ENCODE measurements at places on chromosomes 6 and 20.

DNA sequence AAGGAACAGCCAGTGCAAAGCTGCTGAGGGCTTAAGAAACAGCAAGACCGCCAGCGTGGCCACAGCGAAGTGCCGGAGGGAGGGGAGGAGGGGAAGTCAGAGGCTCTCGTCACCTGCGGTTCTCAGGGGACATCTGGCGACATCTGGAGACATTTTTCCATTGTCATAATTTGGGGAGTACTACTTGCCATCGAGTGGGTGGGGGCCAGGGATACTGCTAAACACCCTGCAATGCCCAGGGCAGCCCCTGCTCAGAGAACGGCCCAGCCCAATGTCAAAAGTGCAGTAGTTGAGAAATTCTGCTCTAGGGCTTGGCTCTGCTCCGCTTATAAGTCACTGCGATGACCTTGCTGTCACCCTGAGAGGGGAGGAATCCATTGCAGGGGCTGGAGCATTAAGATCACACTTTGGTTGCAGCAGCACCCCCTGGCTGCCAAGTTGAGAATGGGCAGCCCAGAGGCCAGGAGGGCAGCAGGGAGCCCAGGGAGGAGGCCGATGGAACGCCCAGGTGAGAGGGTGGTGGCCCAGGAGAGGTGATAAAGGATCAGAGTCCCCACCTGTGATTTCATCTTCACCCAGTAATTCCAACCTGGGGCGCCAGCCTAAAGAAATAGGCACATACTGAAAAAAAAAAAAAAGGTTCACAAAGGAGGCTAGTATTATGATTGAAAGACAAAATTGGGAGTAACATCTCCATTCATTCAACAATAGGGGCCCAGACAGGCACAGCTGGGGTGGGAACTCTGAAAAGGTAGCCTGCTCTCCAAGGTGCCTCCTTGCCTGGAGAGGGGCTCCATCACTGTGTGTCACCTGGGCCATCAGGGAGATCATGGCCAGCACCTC lies 218.2 kb downstream of the BMP7 start:
- no peak for DNase-seq

DNA sequence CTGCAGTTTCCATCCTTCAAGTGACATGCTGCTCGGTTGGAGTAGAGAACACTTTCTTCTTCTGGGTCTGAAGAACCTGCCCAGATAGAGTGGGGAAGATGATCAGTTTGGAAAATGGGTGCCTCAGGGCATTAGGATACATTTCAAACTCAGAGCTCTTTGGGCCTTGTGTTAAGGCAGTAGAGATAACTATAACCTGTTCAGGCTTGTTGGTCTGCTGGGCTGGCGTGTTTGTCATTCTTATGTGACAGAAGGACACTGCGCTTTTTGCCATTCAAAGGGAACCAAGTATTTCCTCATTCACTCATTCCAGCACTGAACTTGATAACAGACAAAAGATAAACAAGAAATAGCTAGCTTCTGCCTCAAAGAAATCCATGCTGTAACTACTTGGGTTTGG lies 3.8 kb downstream of the TOMM34 start:
- no peak for DNase-seq

DNA sequence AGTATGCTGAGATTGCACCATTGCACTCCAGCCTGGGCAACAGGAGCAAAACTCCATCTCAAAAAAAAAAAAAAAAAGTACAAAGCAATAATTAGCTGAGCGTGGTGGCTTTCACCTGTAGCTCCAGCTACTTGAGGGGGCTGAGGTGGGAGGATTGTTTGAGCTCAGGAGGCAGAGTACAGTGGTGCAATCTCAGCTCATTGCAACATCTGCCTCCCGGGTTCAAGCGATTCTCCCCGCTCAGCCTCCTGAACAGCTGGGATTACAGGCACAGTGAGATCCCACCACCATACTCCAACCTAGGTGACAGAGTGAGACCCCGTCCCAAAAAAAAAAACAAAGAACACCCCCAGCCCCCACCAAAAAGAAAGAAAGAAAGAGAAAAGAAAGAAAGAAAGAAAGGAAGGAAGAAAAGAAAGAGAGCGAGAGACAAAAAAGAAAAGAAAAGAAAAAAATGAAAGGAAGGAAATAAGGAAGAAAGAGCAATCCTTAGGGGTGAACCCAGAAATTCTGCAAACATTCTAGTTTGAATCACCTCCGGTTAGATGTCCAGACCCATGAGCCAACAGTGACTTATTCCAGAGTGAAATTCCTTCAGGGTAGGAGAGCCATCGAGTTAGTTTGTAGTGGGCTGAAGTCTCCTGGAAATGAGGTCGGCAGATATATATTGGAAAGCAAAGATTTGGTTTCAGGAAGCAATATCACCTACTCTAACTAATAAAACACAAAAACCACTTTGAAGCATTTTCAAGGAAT lies 3.2 kb upstream of the RIPOR3 start:
- no peak for DNase-seq

DNA sequence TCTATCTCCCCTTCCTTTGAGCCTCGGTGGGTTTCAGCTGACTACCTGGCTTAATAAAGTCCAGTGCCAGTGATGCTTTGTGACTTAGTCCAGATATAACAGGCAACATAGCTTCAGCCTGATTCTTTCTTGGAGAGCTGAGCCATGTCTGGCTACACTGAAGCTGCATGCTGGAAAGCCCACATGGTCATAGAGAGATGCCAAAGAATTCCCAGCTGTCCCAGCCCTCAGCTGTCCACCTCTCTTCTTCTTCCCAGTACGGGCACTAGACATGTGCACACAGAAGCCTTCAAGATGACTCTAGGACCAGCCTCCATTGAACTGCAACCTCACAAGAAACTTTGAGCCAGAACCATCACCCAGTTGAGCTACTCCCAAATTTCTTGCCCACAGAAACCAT lies 154.1 kb upstream of the MYLIP start:
- no peak for DNase-seq

DNA sequence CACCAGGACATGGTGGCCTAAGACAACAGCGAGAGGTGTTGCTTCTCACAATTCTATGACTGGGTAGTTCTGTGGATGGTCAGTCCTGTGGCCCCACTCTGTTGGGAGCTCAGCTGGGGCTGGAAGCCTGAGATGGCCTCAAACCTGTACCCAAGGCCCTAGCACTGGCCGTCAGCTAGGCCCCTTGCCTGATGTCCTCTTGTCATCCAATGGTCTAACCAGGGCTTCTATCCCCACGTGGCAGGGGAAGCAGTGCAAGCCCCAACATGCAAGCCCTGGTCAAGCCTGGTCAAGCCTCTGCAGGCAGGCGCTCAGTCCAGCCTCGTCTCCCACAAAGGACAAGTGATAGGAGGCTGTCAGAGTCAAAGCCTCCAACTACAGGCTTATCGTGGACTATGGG lies 196.5 kb upstream of the CST7 start:
- DNase-seq: no peak

- DNase-seq: no peak
Observed at GRCh38 chr6:43715056-43715788, 27.6 kb upstream of the MRPS18A start.

DNA sequence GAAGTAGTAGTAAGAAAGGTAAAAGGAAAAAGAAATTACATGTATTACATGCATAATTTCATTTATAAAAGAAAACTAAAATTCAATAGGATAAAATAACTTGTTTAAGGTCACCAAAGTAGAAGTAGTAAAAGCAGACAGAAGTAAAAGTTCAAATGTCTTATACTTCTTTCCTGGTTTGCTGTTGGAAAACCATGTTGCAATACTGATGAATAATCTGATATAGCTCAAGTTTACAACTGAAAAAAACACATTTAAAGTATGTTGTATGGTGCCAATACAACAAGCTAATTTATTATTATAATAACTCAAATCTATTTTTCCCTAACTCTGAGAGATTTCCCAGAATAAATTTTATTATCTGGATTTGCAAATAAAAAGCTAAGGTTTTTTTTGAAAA lies 78.3 kb downstream of the PHIP start:
- DNase-seq: no peak

- DNase-seq: no peak
Observed at GRCh38 chr6:105485456-105485855, 82.6 kb upstream of the PREP start.

- DNase-seq: no peak
Observed at GRCh38 chr6:102137859-102138258, 744.4 kb downstream of the GRIK2 start.

DNA sequence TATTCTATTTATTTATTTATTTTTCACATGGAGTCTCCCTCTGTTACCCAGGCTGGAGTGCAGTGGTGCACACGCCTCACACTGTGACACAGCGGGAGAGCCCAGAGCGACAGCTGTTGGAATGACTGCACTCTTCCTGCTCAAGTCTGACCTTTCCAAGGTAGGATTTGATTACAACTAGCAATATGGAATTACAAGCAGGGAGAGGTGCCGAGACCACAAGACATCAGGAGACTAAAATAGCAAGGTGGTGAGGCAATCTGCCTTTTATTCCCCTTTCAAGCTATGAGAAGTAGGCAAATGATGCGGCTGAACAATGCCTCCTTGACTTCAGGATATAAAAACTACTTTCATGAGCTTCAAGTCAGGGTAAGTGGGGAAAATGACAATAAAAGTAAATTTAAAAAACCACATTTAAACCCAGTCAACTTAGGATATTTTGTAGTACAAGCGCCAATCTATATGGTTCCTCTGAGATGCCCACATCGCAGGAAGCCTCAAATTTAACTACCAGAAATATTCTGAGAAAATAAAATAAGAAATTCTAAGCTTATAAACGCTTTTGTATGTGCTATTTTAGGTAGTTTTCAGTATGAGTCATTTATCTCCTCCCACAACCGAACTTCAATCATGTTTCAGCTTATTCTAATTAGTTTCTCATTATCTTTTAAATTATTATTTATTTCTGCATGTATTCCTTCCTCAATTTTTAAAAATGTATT lies 146.9 kb upstream of the SGK1 start:
- no peak for DNase-seq

- no peak for DNase-seq
Observed at GRCh38 chr20:53883098-53883911, 187.1 kb downstream of the BCAS1 start.

DNA sequence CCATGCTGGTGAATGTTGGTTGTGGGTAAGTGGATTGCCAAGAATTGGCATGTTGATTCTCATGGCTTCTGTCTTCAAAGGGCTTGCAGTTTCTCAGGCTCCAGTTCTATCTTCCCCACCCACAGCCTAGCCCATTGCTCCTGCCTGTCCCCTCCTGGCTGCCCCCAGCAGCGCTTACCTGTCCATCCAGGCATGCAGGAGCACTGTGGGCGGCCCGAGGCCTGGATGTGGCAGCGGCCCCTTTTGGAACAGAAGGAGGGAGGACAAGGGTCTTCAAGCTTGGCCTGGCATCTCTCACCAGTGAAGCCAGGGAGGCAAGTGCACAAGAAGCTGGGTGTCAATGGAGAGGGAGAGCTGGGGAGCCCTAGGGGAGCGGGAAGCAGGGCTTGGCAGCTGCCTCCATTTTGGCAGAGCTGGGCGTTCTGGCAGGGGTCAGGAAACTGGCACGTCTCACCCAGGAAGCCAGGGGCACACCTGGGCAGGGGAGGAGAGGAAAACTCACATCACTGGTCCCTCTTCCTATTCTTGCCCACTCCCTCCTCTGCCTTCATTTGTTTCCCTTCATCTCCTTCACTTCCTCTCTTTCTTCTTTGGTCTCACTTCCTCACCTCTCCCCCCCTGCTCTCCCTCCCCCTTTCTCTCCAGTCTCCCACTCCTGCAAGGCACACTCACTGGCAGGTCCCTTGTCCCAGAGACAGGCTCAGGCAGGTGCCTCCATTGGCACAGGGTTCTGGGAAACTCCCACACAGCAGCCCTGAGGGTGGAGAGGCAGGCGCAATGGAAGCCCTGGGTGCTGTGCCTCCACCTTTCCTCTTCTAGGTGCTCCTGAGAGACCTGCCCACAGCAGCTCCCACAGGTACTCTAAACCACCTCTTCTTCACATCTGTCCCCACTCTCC lies 1.3 kb downstream of the NOTCH4 start:
- no peak for DNase-seq

DNA sequence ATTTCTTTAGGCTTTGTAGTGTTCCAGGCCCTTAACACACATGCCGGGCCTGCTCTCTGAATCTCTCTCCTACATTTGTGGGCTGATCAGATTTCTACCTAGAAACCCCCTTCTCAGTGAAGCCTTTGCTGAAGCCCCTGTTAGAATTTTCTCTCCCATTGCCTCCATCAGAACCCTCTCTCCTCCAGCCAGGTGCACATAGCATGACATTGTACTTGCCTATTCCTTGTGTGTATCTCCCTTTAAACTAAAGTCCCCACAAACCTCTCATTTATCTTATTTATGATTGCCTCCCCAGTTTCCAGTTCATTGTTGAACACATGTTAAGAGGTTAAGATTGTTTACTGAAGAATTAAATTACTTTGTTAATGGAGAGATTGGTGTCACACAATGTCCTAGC lies 325.5 kb upstream of the CITED2 start:
- no peak for DNase-seq

DNA sequence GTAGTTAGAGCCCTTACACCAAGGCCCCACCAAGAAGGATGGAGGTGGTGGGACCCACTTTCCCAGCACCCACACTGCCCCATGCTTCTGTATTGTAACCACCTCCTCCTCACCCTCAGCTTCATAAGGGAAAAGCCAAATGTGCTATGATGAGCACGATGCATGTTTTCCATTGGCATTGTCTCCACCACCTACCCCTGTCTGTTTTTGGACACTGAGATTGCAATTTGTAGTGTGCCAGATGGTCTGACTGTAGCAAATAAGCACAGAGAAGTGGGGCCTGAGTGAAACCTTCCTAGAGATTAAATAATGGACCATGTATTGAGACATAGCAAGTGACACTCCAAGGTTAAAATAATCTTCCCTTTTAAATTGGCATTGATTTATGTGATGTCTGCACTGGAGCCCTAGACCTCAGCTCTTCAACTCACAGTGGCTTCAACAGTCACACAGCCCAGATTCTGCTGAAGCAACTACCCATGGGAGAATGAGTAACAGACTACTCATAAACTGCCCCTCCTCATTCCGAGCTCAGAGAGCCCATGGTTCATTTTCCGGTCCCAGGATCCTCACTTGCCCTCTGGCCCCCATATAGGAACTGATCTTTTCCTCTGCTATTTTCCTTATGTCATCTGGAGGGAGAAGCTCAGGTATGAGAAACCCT lies 177.9 kb downstream of the COL9A1 start:
- no peak for DNase-seq

- no peak for DNase-seq
Observed at GRCh38 chr6:44457596-44457995, 70.1 kb downstream of the CDC5L start.

DNA sequence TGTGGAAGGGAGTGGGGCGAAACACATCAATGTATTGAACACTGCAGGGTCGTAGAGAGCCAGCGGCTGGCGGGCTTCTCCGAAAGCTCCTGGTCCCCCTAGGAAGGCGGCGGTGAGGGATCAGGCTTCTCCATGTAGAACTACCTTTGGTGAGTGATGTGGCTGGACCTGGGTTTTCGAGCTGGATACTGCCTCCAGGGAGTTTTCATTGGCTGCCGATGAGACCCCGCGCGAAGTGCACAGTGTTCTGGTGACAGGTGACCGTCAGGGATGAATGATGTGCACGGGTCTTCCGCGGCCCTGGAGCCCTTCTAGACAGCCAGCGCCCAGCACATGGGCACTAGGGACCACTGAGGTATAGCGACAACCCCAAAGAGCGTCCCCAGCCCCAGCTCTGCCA lies 16.4 kb downstream of the ABT1 start:
- DNase-seq: no peak

Data from stimulated activated CD4-positive, alpha-beta T cell treated with anti-CD3 and anti-CD28 coated beads, Interleukin-1b, Interleukin-23, amount 100 ng/mL, for 4 hours (primary cell).